ENCODE measurements at places on chromosomes 12 and 14.

DNA sequence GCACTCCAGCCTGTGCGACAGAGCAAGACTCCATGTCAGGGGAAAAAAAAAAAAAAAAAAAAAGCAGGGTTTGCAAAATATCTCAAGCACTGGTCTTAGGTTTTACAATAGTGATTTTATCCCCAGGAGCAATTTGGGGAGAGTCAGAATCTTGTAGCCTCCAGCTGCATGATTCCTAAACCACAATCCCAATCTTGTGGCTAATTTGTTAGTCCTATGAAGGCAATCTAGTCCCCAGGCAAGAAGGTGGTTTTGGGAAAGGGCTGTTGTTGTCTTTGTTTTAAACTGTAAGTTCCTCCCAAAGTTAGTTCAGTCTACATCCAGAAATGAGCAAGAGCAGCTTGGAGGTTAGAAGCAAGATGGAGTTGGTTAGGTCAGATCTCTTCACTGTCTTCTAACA lies 135.7 kb downstream of the PLXNC1 start:
- ATAC-seq: no peak

GRCh38 chr12:4860741-4861140 lies 49.0 kb upstream of the KCNA1 start:
- ATAC-seq: no peak

DNA sequence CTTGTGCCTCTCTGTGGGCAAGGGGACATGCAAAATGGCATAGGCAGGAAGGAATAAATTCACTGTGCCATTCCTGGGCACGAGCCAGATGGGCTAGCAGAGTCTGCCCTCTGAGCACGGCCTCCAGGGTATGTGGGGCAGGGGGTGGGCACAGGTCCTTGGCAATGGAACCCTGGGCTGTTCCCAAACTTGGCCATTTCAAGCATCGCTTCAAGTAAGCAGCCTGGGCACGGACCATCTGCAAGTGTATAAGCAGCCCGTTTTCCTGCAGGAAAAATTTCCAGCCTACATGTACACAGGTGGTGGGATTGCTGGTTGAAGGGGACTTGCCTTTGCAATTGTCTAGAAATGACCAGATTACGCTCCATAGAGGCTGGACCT lies 40.3 kb downstream of the CCDC85C start:
- ATAC-seq: no peak

- ATAC-seq: no peak
Observed at GRCh38 chr12:4787965-4788364, 67.8 kb downstream of the GALNT8 start.

GRCh38 chr12:2691345-2692071 lies 103.3 kb upstream of the FKBP4 start:
- peak; percentile 80 for ATAC-seq

- peak; percentile 9 for ATAC-seq
Observed at GRCh38 chr12:6821591-6822425, at the start of gene GPR162. Gene GPR162 (plus strand): TSS chr12:6821821. CDS start chr12:6823899, 2,078 bp downstream.

DNA sequence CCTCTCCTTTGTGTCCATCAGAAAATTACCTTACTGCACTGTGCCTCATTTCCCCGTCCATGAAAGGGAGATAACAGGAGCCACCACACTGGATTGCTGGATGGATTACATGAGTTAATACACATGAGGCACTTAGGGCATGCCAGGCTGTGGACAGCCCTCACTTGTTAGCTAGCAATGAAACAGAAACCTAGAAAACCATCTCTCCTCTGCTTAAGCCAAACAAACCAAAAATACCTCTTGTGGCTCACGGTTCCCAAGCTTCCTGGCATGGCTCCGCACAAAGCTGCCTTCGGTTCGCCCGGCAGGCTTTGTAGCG lies 660 bp upstream of the HCFC2 start:
- ATAC-seq: peak; percentile 30

DNA sequence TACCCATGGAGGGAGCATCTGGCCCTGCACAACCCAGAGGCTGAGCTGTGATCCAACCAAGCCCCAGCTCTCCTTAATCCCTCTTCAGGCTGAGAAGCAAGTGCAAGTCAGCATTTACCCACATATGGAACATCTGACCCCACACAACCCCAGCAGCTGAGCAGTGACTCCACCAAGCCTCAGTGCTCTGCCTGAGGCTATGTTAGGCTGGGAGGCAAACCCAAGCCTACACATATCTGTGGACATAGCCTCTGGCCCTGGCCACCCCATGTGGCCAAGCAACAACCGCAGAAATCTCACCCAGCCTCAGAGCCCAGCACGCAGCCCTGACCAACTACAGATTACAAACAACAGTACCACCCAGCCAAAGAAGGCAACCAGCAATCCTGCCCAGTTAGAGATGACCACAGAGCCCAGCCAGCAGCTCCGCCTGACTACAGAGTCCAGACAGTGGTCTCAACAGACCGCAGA lies 142.8 kb downstream of the NUAK1 start:
- ATAC-seq: no peak

DNA sequence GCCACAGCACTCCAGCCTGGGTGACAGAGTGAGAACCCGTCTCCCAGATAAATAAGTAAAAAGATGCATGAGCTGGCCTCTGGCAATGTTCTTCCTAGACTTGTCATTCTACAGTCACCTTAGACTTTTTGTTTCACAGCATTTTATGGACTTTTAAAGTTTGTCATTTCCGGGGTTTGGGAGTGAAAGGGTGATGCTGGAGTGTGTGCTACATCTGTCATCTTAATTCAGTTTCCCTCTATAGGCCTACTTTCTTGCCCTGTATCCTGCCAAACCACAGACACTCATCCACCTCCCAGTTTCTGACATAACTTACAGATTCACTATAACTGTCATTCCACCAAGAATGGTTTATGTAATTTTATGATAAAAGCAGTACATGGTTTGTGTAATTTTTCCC lies 166.7 kb upstream of the PARP11 start:
- ATAC-seq: no peak

DNA sequence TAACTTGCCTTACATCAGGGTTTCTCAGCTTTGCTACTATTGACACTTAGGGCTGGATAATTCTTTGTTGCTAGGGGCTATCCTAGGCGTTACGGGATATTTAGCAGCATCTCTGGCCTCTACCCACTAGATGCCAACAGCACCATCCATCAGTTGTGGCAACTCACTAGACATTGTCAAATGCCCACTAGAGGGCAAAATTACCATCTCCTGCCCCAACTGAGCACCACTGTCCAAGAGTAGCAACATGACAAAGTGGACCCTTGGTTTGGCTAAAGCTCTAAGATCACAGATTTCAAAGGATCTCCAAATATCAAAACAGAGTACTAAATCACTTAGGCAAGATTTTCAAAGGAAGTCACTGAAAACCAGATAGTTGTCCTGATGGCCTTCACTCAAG lies 251.7 kb upstream of the TBX3 start:
- ATAC-seq: no peak

GRCh38 chr12:96886998-96887677 lies 19.9 kb upstream of the NEDD1 start:
- ATAC-seq: no peak

- ATAC-seq: no peak
Observed at GRCh38 chr12:27257104-27257843, 13.2 kb downstream of the STK38L start.

- ATAC-seq: no peak
Observed at GRCh38 chr14:44369401-44370123, 137.5 kb downstream of the FSCB start.

GRCh38 chr12:113385282-113385882 lies 18.3 kb downstream of the SDS start:
- ATAC-seq: no peak

- no peak for ATAC-seq
Observed at GRCh38 chr14:96383445-96383844, 8.5 kb upstream of the AK7 start.

- peak; percentile 52 for ATAC-seq
Observed at GRCh38 chr12:128969480-128970055, 116.3 kb downstream of the GLT1D1 start.

DNA sequence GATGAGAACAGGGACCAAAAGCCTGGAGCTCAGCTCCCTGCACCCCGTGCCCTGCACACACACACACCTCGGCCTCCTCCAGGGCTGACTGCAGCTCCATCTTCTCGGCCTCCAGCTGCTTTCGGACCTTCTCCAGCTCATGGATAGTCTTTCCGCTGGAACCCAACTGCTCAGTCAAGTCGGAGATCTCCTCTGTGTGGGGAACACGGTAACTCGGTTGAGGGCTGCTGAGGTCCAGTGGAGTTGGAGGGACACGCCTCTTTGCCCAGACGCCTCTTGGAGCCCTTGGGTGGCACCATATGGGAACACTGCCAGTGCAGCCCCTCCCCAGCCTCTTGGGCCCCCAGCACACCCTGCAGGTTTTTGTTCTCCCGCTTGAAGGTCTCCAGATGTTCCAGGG lies 8.7 kb upstream of the MYH6 start:
- no peak for ATAC-seq

GRCh38 chr14:104964546-104964945 lies 13.6 kb downstream of the AHNAK2 start:
- ATAC-seq: no peak

GRCh38 chr12:51972849-51973273 lies 21.4 kb downstream of the ACVR1B start:
- ATAC-seq: peak; percentile 19

- no peak for ATAC-seq
Observed at GRCh38 chr14:57851354-57851753, 14.5 kb downstream of the SLC35F4 start.

- ATAC-seq: no peak
Observed at GRCh38 chr14:42334931-42335330, 728.3 kb downstream of the LRFN5 start.

- no peak for ATAC-seq
Observed at GRCh38 chr14:103488960-103489359, 33.7 kb downstream of the CKB start.

DNA sequence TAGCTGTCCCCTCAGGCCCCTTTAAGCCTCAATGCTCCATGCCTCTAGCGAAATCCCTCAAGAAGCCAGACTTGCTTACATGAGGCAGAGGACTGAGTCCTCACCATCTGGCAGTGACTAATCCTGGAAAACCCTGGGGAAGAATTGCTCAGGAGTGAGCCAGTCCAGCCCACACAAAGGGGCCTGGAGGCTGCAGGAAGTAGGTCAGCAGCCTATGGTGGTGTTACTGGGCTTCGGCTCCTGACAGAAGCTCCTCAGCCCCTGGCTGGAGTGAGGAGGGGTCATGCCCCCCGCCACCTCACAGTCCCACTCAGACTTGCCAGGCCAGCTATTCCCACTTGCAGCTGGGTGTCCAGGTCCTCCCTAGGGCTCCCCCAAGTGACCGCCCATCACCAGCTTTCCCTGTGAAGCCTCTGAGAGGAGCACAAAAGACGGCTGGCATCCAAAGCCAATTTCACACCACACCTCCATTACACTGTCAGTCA lies 250.5 kb downstream of the DPF3 start:
- no peak for ATAC-seq

Measured in activated CD4-positive, CD25-positive, alpha-beta regulatory T cell treated with anti-CD3 and anti-CD28 coated beads, Interleukin-2, amount 50 U/mL, for 24 hours (primary cell).